ENCODE measurements at places on chromosomes 11 and 22.

DNA sequence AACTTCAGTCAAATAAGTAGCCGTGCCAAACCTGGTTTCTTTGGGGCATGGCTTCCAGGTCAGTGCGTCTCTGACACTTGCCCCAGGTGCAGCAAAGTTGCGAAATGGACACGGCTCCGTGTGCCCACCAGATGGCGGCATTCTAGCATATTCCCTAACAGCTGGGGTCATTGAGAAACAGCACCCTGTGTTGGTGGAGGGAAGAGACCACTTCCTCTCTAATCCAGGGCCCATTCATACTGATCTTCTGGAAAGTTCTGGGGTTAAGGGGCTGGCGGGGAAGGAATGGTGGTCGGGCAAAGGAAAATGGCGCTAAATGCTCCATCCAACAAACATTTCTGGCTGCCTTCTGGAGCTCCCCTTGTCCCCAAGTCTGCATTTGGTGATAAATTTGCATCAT lies 141.2 kb upstream of the TIMP3 start:
- peak; percentile 1 for DNase-seq

- DNase-seq: no peak
Measured at GRCh38 chr22:16801088-16801487, 24.1 kb downstream of the XKR3 start.

DNA sequence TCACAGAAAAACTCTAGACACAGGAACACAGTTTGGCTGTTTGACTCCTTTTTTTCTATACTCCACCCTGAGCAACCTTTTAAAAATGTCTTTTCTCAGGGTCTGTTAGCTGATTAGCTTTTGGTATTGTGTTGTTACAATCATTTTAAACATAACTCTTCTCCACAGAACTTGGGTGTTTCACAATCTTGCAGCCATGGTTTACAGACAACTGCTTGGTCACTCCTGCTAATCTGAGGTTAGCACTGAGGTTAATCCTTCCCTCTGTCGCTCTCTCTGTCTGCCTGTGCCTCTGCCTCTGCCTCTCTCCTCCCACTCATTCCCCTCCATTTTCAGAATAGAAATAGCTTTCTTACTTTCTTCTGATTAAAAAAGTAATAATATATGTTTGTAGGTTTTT lies 62.4 kb upstream of the ZBED5 start:
- no peak for DNase-seq

GRCh38 chr22:43476751-43477725 lies 65.2 kb downstream of the MPPED1 start:
- DNase-seq: no peak

DNA sequence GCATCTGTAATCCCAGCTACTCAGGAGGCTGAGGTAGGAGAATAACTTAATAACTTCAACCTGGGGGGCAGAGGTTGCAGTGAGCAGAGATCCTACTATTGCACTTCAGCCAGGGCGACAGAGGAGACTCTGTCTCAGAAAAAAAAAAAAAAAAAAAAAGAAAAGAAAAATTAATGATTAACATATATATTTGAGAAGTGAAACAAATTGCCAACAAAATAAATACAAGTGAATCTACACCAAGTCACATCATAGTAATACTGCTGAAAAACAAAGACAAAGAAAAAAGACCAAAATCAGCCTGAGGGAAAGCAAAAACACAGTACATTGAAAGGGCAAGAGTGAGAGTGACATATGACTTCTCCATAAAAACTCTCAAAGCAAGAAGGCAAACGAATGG lies 123.7 kb downstream of the CASP12 start:
- DNase-seq: no peak

DNA sequence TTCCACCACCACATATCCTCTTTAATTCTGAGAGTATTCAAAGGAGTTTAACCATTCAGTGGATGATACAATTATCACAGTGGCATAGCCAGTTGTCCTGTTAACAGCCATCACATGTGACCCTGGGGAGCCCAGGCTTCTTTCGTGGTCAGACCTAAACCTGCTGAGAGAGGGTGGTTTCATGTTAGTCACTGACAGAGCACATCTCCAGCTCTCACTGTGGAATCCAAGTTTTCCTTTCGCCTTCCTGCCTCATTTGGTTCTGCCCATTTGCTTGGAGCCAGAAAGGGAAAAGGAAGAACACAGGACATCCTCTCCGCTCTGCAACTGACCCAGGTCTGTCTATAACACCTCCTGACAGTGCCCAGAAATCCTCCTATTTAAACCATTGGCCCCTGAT lies 60.4 kb downstream of the MCHR1 start:
- no peak for DNase-seq

GRCh38 chr11:17379383-17380180 lies 8.9 kb downstream of the KCNJ11 start:
- DNase-seq: no peak

GRCh38 chr11:6240139-6240538 lies 1.2 kb downstream of the CNGA4 start:
- no peak for DNase-seq

- no peak for DNase-seq
Measured at GRCh38 chr11:35308157-35308556, 111.2 kb downstream of the SLC1A2 start.

DNA sequence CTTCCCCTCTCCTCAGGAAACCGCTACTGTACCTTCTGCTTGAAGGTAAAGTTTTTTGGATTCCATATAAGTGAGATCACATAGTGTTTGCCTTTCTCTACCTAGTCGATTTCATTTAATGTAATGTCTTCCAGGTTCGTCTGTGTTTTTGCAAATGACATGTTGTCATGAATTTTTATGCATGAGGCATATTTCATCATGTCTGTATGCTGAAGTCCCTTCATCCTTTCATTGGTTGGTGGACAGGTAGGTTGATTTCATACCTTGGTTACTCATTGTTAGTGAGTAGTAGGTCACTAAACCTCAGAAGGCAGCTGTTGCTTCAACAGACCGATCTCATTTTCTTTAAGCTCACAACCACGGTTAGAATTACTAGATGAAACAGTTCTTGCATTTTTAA lies 60.3 kb downstream of the LRRC74B start:
- no peak for DNase-seq

DNA sequence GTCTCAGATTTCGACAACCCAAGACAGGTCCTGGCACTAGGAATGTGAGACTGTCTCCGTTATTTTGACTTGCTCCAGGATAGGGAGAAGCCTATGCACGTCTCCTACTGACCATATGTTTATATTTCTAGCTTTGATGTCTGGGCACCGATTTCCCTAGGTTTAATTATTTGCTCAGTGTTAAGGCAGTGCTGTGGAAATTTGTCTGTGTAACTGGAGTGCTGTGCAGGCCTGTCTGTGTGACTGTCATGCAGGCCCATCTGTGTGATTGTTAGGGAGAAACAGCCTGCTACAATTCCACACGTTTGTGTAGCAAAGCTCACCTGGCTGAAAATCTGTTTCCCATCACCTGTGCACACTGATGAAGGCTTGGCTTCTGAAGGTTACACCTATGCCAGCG lies 29.6 kb upstream of the HSPA8 start:
- no peak for DNase-seq

GRCh38 chr11:116229236-116229970 lies 543.4 kb downstream of the BUD13 start:
- DNase-seq: no peak

GRCh38 chr11:121328967-121329679 lies 36.6 kb downstream of the SC5D start:
- DNase-seq: no peak

- DNase-seq: no peak
Measured at GRCh38 chr11:98740321-98740720, 280.4 kb upstream of the CNTN5 start.
